Suprapubic skin (tissue), 4 donors: ENCODE measurements at places on chromosomes 16 and 17. TPM values are rescaled to one million over a fixed set of nuclear protein-coding genes. Genes with fewer than 3 reads are reported as not detected.

Gene TBC1D3L
- total RNA-seq = 125 TPM

Gene ZFP3
- 3.2 TPM for total RNA-seq

Gene ACBD4
- total RNA-seq = 6.2 TPM

Gene HSF5
- not detected for total RNA-seq

Gene MMP2
- 71.4 TPM for total RNA-seq

Gene CD300H
- not detected for total RNA-seq

Gene CYGB
- 5.0 TPM for total RNA-seq

Gene HOXB8
- total RNA-seq = not detected

Gene EVPL
- total RNA-seq = 223 TPM

Gene TTLL6
- total RNA-seq = not detected

Gene SLC12A3
- 0.13 TPM for total RNA-seq

Gene TAOK1
- 58.3 TPM for total RNA-seq

Gene PLK1
- 8.3 TPM for total RNA-seq

Gene ZNF205
- total RNA-seq = 22.4 TPM

Gene CTF1
- total RNA-seq = 0.64 TPM

Gene PITPNM3
- total RNA-seq = 18.1 TPM

Gene CRISPLD2
- 66.6 TPM for total RNA-seq
